ENCODE measurements at places on chromosomes 1 and 21.

GRCh38 chr1:186745531-186746146 lies 65.4 kb upstream of the PTGS2 start:
- DNase-seq, result no peak

- DNase-seq, result peak; percentile 66
These were observed 55.5 kb upstream of the PSEN2 start for GRCh38 chr1:226814751-226815537.

DNA sequence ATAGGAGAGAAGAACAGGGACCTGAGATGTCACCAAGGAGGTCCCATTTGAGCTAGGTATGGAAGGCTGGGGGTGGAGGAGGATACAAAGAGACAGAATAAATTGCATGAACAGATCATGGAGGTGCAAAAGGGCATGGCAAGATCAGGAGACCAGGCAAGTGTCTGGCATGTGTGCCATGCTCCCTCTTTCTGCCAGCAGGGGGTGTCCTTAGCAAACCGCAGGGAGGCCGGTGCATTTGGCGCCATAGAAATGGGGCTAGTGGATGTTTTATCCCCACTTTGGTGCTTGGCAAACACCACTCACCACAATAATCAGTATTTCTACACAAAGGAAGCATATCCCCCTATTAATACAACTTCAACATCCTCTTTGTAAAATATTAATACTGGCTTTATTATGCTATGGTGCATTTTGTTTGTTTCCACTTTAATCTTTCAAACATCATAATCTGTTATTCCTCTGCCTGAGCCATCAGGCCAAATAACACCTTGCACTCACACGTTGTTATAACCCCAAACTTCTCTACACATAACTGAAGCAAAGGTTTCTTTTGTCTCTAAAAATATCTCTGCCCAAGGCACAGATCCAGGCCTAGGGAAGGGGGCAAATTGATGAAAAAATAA lies 25.9 kb downstream of the S100A6 start:
- DNase-seq, result peak; percentile 44

- DNase-seq, result no peak
These were observed 52.0 kb downstream of the NBPF6 start for GRCh38 chr1:108502138-108502537.

DNA sequence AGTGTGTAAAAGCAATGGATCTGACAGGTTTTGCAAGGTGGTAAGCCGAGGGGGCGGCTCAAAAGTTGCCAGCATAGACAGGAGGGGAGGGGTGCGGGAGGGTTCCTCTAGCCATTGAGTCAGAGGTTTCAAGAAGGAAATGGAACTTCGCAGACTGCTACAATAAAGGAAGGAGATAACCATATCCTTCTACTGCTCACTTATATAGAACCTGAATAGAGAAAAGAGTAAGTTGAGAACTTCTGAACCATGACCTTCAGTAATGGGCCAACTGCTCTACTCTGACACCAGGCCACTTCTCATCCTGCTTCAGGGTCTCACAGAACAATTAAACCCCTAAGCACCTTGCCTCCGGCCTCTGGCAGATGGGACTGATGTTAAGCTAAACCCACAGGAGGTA lies 26.3 kb upstream of the BCAR3 start:
- no peak for DNase-seq

DNA sequence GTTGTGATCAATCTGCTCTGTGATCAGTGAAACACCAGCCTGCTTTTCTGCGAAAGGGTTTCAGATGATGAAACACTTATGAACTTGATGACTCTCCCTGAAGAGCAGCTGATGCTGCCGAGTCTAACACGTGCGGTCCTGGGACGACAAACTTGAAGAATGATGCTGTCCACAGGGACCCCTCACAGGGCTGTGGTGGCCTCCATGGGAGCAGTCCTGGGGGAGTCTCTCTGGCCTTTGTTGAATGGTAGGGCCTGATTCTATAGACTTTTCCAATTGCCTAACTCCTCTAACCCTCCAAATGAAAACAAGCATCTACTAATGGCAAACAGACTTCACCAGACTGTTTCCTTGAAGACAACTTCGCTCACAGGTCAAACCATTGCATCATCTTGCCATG lies at the start of gene OR2T10:
OR2T10 (minus strand) TSS at position 112 of the 400 bp plus-strand sequence. CDS start 3,932 bp downstream, outside the sequence.
- no peak for DNase-seq

DNA sequence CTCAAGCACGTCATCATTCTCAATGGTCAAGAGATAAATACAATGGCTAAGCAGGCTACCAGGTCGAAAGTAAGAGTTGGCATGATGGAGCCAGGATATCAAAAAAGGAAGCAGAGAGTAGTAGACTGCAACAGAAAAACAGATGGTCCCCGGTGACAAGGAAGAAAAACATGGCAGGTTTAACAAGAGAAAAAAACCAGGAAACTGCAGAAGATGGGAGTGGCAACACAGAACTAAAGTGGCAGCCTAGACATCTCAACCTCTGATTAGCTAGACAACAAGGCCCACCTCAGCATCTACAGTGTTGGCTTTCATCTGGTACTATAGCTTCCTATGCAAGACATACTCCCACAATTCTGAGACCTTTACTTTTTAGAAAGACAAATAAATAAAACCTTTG lies 3.1 kb downstream of the UBR4 start:
- no peak for DNase-seq

GRCh38 chr1:63557365-63557987 lies 34.2 kb downstream of the EFCAB7 start:
- DNase-seq, result peak; percentile 43

DNA sequence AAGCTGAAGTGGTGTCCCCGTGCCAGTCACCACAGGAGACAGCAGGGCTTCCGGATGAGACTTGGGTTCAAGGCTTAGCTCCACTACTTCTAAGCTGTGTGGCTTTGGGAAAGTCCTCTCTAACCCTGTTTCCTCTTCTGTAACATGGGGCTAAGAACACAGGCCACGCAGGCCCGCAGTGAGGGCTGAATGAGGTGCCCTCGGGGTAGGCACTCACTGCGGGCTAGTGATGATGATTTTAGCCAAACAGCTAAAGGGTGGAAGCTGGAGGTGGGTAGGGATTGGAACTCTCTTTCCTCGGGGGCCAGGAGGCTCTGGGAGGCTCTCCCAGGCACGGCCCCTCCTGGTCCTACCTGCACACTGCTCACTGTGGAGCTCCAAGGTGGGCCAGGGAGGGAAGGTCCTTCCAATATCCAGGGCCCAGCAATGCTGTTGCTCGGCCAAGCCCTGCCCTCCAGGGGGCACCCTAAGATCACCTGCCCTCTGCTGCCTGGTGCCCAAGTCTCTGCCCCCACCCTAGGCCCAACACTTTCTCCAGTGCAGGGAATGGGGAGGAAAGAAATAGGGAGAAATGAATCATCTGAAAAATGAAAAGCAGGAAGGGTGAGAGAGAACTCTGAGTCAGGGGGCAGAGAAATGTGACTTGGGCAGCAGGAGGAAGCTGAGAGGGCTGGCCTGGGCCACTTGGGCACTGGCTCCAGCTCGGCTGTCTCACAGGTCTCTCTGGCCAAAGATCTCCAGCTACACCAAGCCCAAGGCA lies 19.2 kb upstream of the EVA1B start:
- DNase-seq, result peak; percentile 80

- DNase-seq, result no peak
These were observed 27.3 kb downstream of the LHX9 start for GRCh38 chr1:197944485-197944884.

GRCh38 chr1:96698342-96698983 lies 23.1 kb upstream of the PTBP2 start:
- peak; percentile 4 for DNase-seq

DNA sequence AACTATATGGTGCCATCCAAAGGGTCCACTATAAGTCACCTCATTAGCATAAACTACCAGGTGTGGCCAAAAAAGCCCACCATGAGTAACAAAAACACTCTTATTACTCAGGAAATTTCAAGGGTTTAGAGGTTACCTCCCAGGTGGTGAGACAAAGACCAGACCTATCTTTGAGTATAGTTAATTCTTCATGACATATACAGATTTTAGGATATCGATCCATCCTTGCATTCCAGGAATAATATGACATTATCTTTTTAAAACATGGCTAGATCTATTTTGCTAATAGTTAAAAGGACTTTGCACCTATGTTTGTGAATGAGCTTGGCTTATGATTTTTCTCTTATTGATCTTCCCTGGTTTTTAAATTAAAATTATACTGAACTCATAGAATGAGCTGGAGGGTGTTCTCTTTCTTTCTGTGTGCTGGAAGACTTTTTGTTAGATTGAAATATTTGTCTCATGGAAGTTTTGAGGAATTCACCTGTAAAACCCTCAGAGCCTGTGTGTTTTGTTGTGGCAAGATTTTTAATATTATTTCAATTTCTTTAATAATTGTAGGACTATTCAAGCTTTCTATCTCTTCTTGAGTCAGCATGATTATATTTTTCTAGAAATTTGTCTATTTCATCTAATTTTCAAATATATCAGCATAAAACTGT lies 138.7 kb upstream of the SLC45A1 start:
- DNase-seq, result no peak

- no peak for DNase-seq
These were observed 14.9 kb upstream of the CD1C start for GRCh38 chr1:158274797-158275196.

GRCh38 chr1:41341772-41342562 lies 19.3 kb upstream of the FOXO6 start:
- no peak for DNase-seq

DNA sequence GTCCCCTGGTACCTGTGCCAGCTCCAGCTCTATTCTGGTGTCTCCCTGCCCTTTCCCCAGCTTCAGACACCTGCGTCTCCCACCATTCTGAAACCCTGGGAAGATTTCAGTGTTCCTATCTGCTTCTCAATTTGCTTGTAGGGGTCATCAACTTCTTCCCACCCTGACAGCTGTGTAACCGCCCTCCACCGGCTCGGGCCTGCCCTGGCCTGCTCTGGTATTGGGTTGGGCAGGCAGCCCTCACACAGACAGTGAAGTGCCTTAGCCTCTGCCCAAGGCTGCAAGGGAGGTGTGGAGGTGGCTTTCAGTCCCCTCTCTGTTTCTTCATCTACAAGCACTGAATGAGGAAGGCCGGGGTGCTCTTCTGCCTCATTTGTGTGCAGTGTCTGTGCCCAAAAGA lies 97.2 kb downstream of the LAMC2 start:
- DNase-seq, result no peak

- no peak for DNase-seq
These were observed 2.7 kb upstream of the RBM15 start for GRCh38 chr1:110336300-110337039.

GRCh38 chr1:204456826-204457442 lies 37.7 kb downstream of the PIK3C2B start:
- DNase-seq, result peak; percentile 9

DNA sequence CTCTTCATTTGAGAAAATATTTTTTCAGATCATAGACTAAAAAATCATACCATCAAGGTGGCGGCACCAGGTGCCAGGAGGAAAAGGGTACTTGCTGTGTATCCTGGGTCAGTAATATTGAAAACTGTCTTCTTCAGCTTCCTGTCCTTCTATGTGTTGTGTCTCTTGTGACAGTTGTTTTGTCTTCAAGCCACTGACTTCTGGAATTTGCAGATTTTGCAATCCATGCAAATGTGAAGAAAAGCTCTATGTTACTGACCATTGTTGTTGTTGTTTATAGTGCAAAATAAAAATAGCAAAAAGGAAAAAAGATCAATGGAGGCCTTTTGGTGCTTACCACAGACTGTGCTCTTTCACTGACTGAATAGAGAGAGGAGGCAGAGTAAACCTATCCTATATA lies 83.2 kb upstream of the RHOU start:
- no peak for DNase-seq

GRCh38 chr1:198830412-198830811 lies 191.6 kb downstream of the PTPRC start:
- no peak for DNase-seq

DNA sequence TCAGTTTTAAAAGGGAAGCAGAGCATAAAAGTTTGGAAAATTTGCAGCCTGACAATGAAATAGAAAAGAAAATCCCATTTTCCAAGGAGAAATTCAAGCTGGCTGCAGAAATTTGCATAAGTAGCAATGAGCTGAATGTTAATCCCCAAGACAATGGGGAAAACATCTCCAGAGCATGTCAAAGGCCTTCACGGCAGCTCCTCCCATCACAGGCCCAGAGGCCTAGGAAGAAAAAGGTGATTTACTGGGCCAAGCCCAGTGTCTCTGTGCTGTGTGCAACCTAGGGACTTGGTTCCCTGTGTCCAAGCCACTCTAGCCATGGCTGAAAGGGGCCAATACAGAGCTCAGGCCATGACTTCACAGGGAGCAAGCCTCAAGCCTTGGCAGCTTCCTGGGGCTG lies 26.1 kb downstream of the KRTAP20-3 start:
- DNase-seq, result no peak
